ENCODE measurements at places on chromosomes 12 and 14.

GRCh38 chr12:3042394-3042793, 34.8 kb upstream of the TSPAN9 start:
- DNase-seq = no peak

DNA sequence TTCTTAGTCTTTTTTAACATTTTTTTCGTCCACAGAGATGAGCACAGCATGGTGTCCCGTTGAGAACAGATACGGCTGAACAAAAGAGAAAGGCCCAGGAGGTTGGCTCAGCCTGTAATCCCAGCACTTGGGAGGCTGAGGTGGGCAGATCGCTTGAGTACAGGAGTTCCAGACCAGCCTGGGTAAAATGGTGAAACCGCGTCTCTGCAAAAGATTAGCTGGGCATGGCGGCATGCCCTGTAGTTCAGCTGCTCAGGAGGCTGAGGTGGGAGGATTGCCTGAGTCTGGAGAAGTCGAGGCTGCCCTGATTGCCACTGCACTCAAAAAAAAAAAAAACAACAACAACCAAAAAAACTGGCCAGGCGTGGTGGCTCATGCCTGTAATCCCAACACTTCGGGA, 5.9 kb upstream of the EP400 start:
- no peak for DNase-seq

- DNase-seq = no peak
Measured at GRCh38 chr14:100433428-100433814, 110.3 kb downstream of the SLC25A47 start.

GRCh38 chr12:61993734-61994345, 266.4 kb upstream of the USP15 start:
- no peak for DNase-seq

GRCh38 chr12:122102331-122102730, 23.8 kb downstream of the MLXIP start:
- no peak for DNase-seq

Data from T-helper 1 cell (primary cell).